Thymus (tissue), 14 donors: ENCODE measurements at places on chromosomes 7 and 10. TPM values are rescaled to one million over a fixed set of nuclear protein-coding genes. Genes with fewer than 3 reads are reported as not detected.

The LEP gene
- total RNA-seq, result 0.05 TPM

- no peak overlapping the region for H3K27ac ChIP-seq
- no peaks in the 10 kb centered on the region for H3K4me1 ChIP-seq
- no peak overlapping the region for H3K4me3 ChIP-seq
- DNase-seq, result no peak
- H3K36me3 ChIP-seq, result no peaks in the 10 kb centered on the region
Measured at GRCh38 chr7:13920053-13920697, 69.3 kb downstream of the ETV1 start.

GRCh38 chr10:89263091-89263490 is 11.5 kb upstream of the LIPA start:
- no peaks in the 10 kb centered on the region for H3K27me3 ChIP-seq
- no peak overlapping the region for H3K4me3 ChIP-seq
- H3K27ac ChIP-seq, result no peak overlapping the region

The MMD2 gene
- not detected for total RNA-seq

DNA sequence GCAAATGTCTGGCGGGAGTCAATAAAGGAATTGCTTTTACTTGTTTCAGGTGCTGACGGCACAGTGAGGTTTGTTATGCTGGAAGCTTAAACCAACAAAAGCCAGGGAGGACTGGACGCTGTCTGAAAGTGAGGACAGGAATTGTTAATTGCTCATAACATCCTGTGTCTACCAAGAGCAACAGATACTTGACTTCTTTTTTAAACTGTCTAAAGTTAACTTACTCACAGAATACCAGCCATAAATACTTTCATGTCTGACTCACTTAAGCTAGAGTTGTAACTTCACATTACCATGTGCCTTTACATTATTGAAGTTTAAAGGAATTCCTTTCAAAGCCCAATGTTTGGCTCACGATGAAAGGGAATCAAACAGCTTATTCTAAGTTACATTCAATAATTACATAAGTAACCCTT is 252.7 kb upstream of the SHH start:
- DNase-seq, result no peak
- H3K4me1 ChIP-seq, result no peaks in the 10 kb centered on the region
- no peak overlapping the region for H3K27ac ChIP-seq
- H3K27me3 ChIP-seq, result no peaks in the 10 kb centered on the region
- no peaks in the 10 kb centered on the region for H3K36me3 ChIP-seq

DNA sequence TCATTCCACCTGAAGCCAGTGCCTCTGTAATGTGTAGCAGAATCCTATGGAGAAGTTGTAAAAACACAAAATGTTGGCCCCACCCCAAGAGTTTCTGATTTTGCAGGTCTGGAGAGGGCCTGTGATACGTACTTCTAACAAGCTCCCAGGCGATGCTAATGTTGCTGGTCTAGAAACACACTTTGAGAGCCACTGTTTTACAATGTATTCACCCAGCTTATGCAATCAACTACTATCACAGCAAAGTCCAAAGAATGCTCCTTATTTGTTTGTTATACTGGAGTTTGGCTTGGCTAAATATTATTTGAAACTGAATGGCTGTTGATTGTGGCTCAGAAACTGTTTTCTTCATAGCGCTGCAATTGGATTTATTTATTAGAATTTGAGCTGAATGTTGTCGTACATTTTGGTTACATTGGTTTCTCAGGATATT is 44.3 kb downstream of the DNAJB9 start:
- no peaks in the 10 kb centered on the region for H3K27me3 ChIP-seq
- H3K4me1 ChIP-seq, result no peaks in the 10 kb centered on the region
- no peak for DNase-seq
- no peak overlapping the region for H3K4me3 ChIP-seq
- no peaks in the 10 kb centered on the region for H3K36me3 ChIP-seq

- H3K4me1 ChIP-seq, result peaks cover 6% of the 10 kb centered on the region
- H3K4me3 ChIP-seq, result no peak overlapping the region
- no peaks in the 10 kb centered on the region for H3K27me3 ChIP-seq
- DNase-seq, result no peak
Measured at GRCh38 chr10:70499836-70500167, 21.2 kb downstream of the PALD1 start.

- no peak for DNase-seq
- no peak overlapping the region for H3K27ac ChIP-seq
- H3K4me1 ChIP-seq, result no peaks in the 10 kb centered on the region
- H3K27me3 ChIP-seq, result no peaks in the 10 kb centered on the region
- no peaks in the 10 kb centered on the region for H3K36me3 ChIP-seq
Measured at GRCh38 chr10:76032700-76033039, 601.2 kb downstream of the LRMDA start.

- H3K27me3 ChIP-seq, result no peaks in the 10 kb centered on the region
- peaks cover 1% of the 10 kb centered on the region for H3K4me1 ChIP-seq
- no peak for DNase-seq
- no peak overlapping the region for H3K4me3 ChIP-seq
- no peaks in the 10 kb centered on the region for H3K36me3 ChIP-seq
Measured at GRCh38 chr10:47060356-47060755, 149.1 kb downstream of the PTPN20 start.

- no peak overlapping the region for H3K27ac ChIP-seq
- no peak overlapping the region for H3K4me3 ChIP-seq
- no peaks in the 10 kb centered on the region for H3K4me1 ChIP-seq
- no peaks in the 10 kb centered on the region for H3K27me3 ChIP-seq
Measured at GRCh38 chr7:6316226-6316625, 43.8 kb upstream of the CYTH3 start.

The ATP6V0E2 gene
- 30.5 TPM for total RNA-seq

The FAM25G gene
- 1.2 TPM for total RNA-seq

The ADIRF gene
- total RNA-seq, result 23.8 TPM

DNA sequence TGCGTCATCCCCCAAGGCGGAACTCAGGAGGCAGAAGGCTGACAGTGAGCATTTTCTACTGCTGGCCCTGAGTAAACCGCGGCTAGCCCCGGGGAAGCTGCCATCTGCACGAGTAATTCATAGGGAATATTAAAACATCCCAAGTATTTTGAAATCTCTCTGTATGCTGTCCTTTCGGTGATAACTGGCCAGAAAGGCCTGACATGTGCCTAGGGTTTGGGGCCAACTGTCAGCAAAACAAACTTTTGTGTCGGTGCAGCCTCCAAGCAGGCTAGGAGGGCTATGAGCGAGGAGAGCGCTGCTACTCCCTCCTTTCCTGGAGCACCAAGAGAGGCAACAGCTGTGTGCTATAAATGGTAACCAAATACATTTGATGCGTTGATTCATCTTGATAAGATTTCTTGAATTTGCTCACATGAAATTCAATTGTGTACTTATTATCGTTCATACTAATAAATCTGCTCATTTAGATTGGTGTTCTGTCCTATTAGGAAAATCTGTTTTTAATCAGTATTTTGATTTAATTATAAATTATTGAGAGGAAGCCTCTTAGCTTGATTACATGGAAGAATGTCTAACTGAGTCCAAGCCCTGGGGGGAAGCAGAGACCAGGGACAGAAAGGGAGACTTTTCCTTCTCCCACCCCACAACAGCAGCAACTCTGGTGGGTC is 124.4 kb upstream of the NPS start:
- no peaks in the 10 kb centered on the region for H3K4me1 ChIP-seq
- no peak overlapping the region for H3K27ac ChIP-seq
- no peak overlapping the region for H3K4me3 ChIP-seq
- H3K27me3 ChIP-seq, result no peaks in the 10 kb centered on the region
- no peak for DNase-seq
- no peaks in the 10 kb centered on the region for H3K36me3 ChIP-seq

- DNase-seq, result no peak
- H3K4me3 ChIP-seq, result no peak overlapping the region
- H3K36me3 ChIP-seq, result no peaks in the 10 kb centered on the region
- no peaks in the 10 kb centered on the region for H3K27me3 ChIP-seq
- H3K4me1 ChIP-seq, result no peaks in the 10 kb centered on the region
- no peak overlapping the region for H3K27ac ChIP-seq
Measured at GRCh38 chr7:123492485-123492884, 41.9 kb downstream of the IQUB start.

DNA sequence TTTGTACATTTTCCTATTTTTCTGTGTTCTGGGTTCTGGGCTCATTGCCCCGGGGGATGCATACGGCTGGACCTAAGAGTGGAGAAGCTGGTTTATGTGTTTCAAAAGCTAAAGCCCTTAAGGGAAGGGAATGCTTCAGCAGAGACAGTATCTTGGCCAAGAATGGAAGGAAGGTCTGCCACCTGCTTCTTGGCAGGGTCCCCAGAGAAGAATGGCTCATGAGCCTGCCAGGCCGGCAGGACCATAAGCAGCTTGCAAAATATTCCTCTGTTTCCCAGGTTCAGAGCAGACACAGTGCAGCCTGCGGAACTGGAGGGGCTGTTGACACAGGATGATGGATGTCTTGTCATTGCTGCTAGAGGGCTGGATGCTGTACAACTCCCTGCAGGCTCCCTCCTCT is 7.8 kb upstream of the ABHD11 start:
- peaks cover 28% of the 10 kb centered on the region for H3K27me3 ChIP-seq
- no peak overlapping the region for H3K4me3 ChIP-seq
- no peaks in the 10 kb centered on the region for H3K4me1 ChIP-seq
- H3K36me3 ChIP-seq, result no peaks in the 10 kb centered on the region
- no peak overlapping the region for H3K27ac ChIP-seq

GRCh38 chr10:18321371-18321770 is 181.1 kb downstream of the CACNB2 start:
- no peaks in the 10 kb centered on the region for H3K4me1 ChIP-seq
- no peaks in the 10 kb centered on the region for H3K36me3 ChIP-seq
- no peak overlapping the region for H3K27ac ChIP-seq
- H3K27me3 ChIP-seq, result no peaks in the 10 kb centered on the region
- no peak for DNase-seq
- no peak overlapping the region for H3K4me3 ChIP-seq

The LAMB1 gene
- total RNA-seq, result 33.4 TPM

- H3K27me3 ChIP-seq, result no peaks in the 10 kb centered on the region
- no peaks in the 10 kb centered on the region for H3K4me1 ChIP-seq
- no peaks in the 10 kb centered on the region for H3K36me3 ChIP-seq
- no peak overlapping the region for H3K4me3 ChIP-seq
Measured at GRCh38 chr7:26618898-26619297, 245.5 kb downstream of the SKAP2 start.

- H3K36me3 ChIP-seq, result no peaks in the 10 kb centered on the region
- H3K4me1 ChIP-seq, result no peaks in the 10 kb centered on the region
- no peak overlapping the region for H3K4me3 ChIP-seq
- no peaks in the 10 kb centered on the region for H3K27me3 ChIP-seq
Measured at GRCh38 chr7:140276001-140276400, 99.2 kb upstream of the KDM7A start.

The HECW1 gene
- 0.05 TPM for total RNA-seq

DNA sequence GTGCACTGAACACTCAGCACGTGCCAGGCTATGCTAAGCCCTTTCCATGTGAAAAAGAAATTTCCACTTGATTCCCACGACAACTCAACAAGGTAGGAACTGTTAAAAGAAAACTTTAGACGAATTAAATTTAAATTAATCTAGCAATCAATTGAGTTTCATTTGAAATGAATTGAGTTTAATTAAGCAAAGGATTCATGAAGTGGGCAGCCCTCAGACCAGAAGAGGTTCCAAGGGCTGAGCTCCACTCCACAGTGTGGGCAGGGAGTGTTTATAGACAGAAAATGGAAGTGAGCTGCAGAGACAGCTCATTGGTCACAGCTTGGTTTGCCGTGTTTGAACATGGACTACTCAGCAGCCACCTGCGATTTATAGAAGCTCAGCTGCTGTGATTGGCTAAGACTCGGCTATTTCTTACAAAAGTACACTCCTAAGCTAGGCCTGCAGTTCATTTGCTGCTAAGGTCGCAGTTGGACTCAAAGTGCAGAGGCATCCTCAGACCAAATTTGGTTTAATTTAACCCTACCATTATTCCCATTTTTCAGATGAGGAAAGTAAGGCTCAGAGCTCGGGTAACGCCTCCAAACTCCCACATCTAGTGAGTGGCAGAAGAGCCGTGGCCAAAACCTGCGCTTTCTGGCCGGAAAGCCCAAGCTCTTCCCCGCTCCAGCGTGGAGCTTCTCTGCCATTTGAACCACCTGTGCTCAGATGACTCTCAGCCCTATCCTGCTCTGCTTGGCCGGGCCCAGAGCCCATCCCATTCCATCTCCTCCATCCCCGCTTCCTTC is 24.9 kb downstream of the CALML3 start:
- H3K27me3 ChIP-seq, result no peaks in the 10 kb centered on the region
- H3K4me1 ChIP-seq, result peaks cover 8% of the 10 kb centered on the region
- no peak for DNase-seq
- no peak overlapping the region for H3K27ac ChIP-seq
- no peaks in the 10 kb centered on the region for H3K36me3 ChIP-seq

- H3K36me3 ChIP-seq, result no peaks in the 10 kb centered on the region
- no peaks in the 10 kb centered on the region for H3K27me3 ChIP-seq
- H3K4me1 ChIP-seq, result no peaks in the 10 kb centered on the region
Measured at GRCh38 chr7:88387368-88387767, 80.7 kb upstream of the STEAP4 start.

DNA sequence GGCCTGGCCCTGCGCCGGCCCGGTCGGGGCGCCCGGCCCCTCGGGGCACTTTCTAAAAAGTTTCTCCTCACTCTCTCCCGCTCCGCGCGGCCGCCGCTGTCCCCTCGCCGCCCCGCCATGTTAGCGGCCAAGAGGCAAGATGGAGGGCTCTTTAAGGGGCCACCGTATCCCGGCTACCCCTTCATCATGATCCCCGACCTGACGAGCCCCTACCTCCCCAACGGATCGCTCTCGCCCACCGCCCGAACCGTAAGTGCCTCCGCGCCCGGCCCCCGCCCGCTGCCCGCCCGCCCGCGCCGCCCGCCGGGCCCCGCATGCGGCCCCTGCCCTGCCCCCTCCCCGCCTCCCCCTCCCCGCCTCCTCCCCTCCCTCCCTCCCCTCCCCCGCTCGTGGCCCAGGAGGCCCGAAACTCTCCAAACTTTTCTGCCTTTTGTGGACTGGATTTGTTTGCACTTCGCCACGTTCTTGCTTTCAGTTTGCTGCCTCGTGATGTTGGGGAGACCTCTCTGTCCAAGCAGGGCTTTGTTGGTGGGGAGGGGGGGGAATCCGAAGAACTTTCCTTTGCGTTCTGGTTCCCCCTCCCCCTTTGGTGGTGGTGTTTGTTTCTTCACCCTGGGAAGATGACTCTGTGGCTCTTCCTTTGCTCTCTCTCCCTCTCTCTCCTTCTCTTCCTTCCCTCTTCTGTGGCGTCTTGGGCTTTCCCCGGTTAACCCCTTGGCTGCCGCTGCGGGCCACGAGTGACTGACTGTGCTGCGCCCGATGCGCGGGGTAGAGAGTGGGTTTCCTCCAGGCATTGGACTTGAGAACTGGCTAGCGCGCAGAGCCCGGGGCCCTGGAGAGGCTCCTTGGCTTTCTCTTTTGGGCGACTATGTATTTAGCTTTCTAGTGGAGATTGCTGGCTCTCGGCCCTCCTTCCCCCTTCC is 1.6 kb downstream of the TCF7L2 start:
- peaks cover 16% of the 10 kb centered on the region for H3K27me3 ChIP-seq
- DNase-seq, result peak; percentile 55
- peak overlapping the region; percentile 88 for H3K4me3 ChIP-seq
- no peaks in the 10 kb centered on the region for H3K36me3 ChIP-seq
- H3K27ac ChIP-seq, result peak overlapping the region; percentile 77
